ENCODE measurements at places on chromosomes 1 and 21.

DNA sequence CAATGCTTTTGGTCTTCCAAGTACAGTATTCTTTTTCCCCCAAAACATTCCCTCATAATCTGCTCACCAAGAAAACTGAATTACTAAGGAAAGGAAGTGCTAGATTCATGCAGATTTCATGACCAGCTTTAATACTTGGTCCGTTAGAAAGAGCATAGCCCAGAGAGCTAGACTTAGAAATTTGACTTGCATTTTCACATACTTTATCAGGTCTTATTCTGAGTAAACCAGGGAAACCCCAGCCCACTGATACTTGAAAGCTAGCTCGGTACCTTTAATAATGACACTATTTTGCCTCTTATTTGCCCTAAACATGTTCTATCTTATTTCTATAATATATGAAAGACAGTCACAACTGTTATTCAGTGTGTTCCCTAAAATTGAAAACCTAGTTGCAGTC lies 204.5 kb downstream of the TTLL7 start:
- no peak for DNase-seq

GRCh38 chr1:51172811-51173210 lies 63.3 kb upstream of the RNF11 start:
- no peak for DNase-seq

- no peak for DNase-seq
These were observed 549.1 kb downstream of the PTBP2 start for GRCh38 chr1:97270508-97271307.

DNA sequence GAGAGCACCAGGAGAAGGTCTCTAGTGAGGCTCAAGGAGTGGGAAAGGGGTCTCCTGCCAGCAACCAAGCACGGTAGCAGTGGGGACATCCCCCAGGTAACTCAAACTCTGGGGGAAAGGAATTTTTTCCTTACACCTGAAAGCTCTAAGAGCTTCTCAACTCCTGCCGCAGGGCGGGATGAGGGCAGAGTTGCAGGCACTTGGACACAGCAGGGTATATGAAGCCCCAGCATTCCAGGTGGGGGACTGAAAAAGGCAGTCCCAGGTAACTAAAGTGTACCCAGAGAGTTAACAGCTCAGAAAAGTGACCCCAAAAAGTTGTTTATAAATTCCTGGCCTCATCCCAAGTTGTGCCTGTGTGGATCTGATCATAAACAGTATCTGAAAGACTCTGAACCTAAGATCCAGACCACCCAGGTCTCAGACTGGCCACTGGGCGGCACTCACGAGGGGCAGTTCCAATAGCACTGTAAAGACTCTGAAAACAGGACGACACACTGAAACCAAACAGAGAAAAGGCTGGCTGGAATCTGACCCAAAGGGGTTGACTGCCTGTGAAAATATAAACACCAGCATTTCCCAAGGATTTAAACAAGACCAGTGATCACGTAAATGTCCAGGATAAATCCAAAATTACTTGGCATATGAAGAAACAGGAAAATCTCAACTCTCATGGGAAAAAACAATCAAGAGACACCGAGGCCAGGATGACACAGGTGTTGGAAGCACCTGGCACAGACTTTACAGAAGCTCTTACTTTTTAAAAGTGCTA lies 47.5 kb downstream of the HSF2BP start:
- no peak for DNase-seq

DNA sequence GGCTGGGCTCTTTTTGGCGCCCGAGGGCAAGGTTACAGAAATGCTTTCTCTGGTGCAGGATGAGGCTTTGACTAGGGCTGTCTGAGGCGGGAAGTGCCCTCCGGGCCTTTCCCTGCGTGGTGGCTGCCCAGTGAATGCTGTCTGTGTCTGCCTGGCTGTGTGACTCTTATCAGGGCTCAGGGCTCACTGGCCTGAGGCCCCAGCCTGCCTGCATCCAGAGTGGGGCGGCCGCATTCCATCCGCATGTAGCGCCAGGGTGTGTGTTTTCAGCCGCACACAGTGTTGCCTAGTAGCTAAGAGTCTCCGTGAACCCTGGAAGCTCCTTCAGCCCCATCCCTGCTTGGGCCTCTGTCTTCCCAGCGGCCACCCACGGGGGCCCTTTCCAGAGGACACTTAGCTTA lies 59.1 kb downstream of the FAAP20 start:
- no peak for DNase-seq

- DNase-seq: no peak
These were observed 32.0 kb downstream of the CLCA1 start for GRCh38 chr1:86500714-86501113.

DNA sequence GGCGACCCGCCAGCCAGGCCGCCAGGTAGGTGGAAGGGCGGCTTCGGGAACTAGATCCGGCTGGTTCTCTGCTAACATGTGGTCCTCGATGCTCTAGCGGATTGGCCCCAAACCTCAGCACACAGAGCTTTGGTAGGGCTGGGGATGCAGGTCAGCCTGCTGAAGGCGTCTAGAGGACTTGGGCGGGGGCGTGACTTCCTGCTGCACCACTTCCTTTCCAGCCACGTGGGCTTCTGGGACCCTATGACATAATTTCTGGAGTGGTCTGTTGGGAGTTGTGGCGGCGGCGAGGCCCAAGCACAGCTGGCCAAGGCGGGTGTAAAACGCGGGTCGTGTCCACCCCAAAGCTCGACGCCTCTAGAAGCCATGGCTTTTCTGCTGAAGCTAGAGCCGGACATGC lies 124.5 kb downstream of the ATF6 start:
- DNase-seq: no peak

DNA sequence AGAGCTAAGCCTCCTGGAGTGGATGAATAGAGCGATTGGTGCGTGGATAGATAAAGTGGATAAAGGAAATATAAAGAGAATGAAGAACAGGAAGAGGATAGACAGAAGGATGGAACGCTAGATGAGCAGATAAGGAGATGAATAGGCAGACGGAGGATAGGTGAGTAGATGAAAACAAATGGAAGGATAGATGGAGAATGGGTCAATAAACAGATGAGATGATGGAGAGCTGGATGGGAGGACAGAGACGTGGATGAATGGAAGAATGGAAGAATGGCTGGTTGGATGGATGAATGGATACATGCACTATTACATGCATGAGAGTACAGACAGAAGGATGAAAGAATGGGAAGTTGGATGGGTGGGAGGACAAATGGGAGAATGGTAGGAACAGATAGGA lies 35.2 kb upstream of the EDN2 start:
- no peak for DNase-seq

DNA sequence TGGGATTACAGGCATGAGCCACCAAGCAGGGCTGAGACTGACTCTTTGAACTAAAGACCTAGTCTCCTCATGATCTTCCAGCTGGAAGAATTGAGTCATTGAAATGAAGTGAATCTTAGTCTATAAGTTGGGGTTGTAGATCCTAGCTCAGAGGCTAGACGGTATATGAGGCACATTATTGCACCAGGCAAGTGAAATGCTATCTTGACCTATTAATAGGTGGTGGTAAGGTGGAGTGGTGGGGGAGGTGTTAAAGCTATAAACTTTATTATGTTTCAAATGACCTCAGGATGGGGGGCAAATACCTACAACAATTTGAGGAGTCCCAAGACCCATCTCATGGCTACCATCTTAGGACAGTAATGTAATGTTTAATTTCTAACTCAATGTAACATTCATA lies 36.8 kb upstream of the SLC16A1 start:
- no peak for DNase-seq

- no peak for DNase-seq
These were observed 34.6 kb downstream of the XCL2 start for GRCh38 chr1:168509210-168509609.

GRCh38 chr1:218547957-218548730 lies 203.0 kb downstream of the TGFB2 start:
- no peak for DNase-seq

GRCh38 chr1:9020305-9020704 lies 5.9 kb downstream of the SLC2A7 start:
- DNase-seq: no peak

DNA sequence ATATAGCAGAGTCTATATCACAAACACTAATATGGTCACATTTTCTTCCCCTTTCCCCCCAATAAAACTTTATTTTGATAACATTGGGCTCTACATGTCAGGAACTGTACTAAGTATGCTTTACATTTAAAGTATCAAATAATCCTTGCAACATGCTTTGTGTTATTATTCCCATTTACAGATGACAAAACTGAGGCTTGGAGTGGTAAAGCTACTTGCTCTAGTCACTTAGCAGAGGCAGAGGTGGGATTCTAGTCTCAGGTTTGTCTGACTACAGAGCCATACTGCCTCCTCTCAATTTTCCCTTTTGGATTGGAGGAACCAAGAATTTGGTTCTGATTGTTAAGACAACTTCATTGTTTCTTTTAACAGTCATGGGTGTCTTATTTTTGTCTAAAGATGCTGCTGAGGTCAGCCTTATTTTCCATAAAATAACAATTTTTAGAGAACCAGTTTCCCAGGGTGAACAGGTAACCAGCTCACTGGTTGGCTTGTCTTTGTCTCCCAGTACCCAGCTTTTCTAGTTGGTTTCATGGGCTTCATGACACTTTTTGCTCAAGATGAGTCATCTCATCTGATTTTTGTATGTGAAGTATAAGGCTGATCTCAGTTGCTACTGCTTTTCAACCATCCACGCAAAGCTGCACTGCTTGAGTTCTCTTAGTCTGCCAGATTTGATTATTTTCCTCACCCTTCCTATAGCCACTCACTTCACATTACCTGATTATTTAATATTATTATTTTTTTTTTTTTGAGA lies 81.0 kb upstream of the ARID1A start:
- DNase-seq: no peak

DNA sequence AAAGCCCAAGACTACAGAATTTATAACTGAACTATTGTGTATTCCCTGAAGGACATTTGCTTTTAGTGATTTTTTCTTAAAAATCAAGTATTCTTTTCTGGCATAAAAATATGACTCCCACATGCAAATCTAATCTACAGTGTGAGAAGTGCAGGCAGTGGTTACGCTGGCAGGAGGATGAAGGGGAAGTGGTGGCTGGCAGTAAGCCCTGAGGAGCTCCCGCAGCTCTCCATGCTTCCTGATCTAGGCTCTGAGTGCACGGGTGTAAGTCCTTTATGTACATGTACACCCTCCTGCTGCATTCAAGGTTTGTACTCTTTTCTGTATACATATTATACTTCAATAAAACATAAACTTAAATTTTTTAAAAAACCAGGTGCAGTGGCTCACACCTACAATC lies 67.5 kb upstream of the PRDX6 start:
- DNase-seq: no peak

- no peak for DNase-seq
These were observed 37.0 kb upstream of the MPC2 start for GRCh38 chr1:167973832-167974231.

- no peak for DNase-seq
These were observed 866 bp upstream of the SORT1 start for GRCh38 chr1:109398343-109399225.

GRCh38 chr1:195568389-195568788 lies 1039.9 kb downstream of the KCNT2 start:
- no peak for DNase-seq

DNA sequence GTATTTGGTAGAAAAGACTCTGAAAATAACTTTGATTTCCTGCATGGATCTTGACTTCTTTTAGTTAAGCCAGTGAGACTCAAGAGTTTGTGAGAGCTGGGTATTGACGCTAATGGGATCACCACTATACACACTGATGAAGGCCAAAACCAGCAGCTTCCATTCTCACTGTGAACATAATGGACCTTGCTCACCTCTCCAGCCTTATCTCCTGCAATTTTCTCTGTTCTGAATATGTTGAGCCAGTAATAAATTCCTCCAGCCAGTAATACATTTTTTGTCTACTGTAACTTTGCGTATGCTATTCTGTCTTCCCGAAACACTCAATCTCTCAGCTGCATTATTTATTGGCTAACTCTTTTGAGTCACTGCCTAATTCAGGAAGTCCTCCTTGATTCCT lies 111.6 kb upstream of the PPP2R5A start:
- no peak for DNase-seq

DNA sequence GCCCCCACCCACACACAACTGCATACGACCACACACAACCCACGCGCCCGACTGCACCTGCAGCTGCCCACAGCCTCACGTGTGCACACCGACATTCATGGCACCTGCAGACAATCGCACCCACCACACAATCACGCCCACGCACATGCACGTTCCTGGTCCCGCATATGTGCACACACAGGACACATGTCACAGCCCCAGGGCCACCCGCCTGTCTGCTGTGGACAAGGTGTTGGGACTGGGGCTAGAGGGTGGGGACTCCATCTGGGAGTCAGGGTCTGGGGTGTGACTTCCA lies 56.4 kb downstream of the ARHGEF16 start:
- DNase-seq: no peak

- DNase-seq: no peak
These were observed 3.2 kb upstream of the RXFP4 start for GRCh38 chr1:155938220-155938627.

DNA sequence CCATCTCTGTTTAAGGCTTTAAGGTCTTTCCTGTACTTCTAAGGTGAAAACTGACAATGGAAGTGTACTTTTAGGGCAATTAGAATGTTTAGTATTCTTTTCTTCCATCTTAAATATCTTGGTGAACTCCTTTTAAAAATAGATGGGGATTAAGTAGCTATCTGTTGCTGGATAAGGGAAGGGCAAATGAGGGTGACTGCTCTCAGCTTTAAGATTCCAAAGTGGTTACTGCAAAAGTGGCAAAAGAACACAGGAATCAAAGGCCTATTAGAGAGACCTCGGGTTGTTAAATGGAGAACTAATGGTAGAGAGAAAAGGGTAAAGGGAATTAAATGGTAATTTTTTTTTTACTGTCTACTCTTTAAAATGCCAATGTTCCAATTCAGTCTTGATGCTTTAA lies 774.1 kb upstream of the B3GALT2 start:
- DNase-seq: no peak

- DNase-seq: no peak
These were observed 68.9 kb downstream of the MRPL37 start for GRCh38 chr1:54268762-54269297.
